ENCODE measurements at places on chromosomes 13 and 19. TPM values are rescaled to one million over a fixed set of nuclear protein-coding genes. Genes with fewer than 3 reads are reported as not detected.

DNA sequence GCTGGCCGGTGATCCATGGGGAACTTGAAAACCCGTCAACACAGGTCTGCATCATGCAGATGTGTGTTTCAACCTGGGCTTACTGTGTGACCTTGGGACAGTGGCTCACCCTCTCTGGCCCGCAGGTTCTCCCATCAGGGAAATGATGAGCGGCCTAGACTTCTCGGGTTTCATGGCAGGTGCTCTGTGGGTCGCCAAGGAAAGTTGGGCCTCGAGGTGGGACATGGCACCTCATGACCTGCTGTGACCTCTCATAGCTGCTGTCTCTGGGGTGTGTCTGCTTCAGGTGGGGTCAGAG, 50.8 kb upstream of the NFIC start:
- DNase-seq: no peak

DNA sequence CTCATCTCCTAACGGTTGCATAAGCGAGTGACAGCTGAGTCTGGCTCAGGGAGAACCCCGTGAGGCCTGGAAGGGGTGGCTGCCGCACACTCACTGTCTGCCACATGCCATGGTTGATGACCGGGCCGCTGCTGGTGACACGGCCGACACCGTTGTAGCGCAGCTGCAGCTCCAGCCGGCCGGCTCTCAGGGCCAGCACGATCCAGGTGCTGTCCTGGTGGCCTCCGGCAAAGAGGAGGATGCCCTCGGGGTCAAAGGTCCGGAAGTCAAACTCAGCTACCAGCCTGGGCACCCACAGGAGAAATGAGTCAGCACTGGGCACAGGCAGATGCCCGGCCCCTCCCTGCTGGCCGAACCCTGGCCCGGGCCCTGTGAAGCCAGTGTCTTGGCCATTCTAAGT, 31.7 kb downstream of the GAS6 start:
- DNase-seq: peak; percentile 10

CYP4F3 gene
- not detected for total RNA-seq

RFX2 gene
- total RNA-seq: 11.3 TPM

DNA sequence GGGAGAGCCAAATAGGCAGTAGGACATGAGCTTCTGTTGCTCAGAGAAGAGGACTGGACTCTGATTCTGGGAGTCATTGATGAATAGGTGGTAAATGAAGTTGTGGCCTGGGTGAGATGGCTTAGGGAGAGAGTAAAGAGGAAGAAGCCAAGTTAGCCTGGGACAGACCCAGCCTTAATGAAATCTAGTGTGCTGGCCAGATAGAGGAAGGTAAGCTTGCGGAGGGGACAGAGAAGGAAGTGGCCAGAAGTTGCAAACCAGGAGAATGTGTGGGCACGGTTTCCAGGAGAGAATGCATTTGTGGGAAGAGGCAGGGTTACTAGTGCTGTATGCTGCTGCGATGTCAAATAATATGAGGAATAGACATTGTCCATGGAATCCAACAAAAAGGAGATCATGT, 83.3 kb upstream of the OLFM4 start:
- DNase-seq: no peak

DNA sequence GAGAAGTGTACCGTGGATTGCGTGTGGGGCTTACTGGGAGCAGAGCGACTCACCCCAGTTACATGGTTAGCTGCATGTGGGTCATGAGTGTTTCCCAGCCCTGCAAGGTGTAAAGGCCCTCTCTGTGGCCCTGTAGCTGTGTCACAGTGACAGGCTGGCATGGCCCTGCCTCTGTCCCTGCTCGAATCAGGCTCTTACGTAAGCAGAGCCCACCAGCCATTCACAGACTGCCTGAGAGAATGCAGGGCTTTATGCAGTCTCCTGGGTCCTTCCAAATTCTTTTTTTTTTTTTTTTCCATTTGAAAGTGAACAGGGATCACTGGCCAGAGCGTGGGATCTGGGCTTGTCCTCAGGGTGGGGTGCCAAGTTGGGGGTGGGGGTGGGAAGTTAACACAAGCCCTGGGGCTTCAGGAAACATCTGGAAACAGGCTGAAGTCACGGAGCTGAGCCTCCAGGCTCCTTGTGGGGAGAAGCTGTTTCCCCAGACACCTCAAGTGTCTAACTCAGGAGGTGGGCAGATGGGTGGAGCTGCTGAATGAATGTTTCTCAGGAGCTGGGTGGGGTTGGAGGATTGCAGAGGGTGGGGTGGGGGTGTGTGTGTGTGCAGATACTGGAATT, 13.4 kb downstream of the TECR start:
- DNase-seq: no peak

DNA sequence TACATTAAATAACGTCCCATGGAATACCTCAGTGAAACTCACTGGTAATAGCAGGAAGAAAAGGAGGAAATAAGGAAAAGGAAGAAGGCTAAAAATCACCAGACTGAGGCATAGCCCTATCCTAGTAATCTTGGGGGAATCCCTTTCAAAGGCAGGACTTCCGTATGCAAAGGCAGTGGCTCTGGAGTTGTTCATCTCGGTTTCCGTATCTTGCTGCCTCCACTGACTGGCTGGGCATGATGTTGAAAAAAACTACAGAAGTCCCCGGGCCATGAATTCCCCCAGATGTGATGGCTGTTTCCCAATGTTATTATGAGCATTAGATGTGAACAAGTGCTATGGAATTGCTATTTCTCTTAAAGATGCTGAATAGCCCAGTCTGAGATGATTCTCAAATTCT, 5.5 kb downstream of the FPR2 start:
- DNase-seq: no peak

SIGLEC5 gene
- total RNA-seq: not detected
